ENCODE measurements at places on chromosomes 16 and 17. TPM values are rescaled to one million over a fixed set of nuclear protein-coding genes. Genes with fewer than 3 reads are reported as not detected.
A peak's percentile ranks its signal among the peaks of the same experiment; 100 is the strongest.

Gene CPNE7
- 0.88 TPM for total RNA-seq

- peaks cover 10% of the 10 kb centered on the region for H3K36me3 ChIP-seq
- H3K27me3 ChIP-seq: no peaks in the 10 kb centered on the region
- H3K27ac ChIP-seq: no peak overlapping the region
Measured at GRCh38 chr16:89123831-89124100, 30.1 kb downstream of the ACSF3 start.

- peak; percentile 90 for DNase-seq
- H3K4me1 ChIP-seq: peaks cover 9% of the 10 kb centered on the region
- H3K36me3 ChIP-seq: peaks cover 5% of the 10 kb centered on the region
- no peak overlapping the region for H3K27ac ChIP-seq
Measured at GRCh38 chr17:48841395-48841831, 10.6 kb downstream of the CALCOCO2 start.

DNA sequence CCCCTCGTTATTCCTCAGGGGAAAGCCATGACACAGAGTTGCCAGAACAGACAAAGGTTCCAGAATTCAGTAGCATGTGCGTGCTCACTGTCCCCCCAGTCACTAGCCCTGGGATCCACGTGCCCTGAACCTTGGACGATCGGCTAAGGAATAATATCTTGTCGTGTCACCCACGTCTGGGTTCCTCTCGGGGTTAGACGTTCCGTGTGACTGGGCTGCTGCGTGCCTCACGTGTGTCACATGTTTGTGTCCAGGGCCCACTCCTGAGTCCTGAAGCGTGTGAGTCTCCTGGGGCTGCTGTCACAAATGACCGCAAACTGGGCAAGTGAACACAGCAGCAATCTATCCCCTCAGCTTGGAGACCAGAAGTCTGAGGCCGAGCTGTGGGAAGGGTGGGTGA lies 12.4 kb upstream of the ZNF469 start:
- no peak overlapping the region for H3K27ac ChIP-seq
- no peaks in the 10 kb centered on the region for H3K27me3 ChIP-seq
- H3K36me3 ChIP-seq: no peaks in the 10 kb centered on the region
- no peak for DNase-seq

Gene SLC5A11
- total RNA-seq: not detected

Gene CKLF
- total RNA-seq: 23.4 TPM

DNA sequence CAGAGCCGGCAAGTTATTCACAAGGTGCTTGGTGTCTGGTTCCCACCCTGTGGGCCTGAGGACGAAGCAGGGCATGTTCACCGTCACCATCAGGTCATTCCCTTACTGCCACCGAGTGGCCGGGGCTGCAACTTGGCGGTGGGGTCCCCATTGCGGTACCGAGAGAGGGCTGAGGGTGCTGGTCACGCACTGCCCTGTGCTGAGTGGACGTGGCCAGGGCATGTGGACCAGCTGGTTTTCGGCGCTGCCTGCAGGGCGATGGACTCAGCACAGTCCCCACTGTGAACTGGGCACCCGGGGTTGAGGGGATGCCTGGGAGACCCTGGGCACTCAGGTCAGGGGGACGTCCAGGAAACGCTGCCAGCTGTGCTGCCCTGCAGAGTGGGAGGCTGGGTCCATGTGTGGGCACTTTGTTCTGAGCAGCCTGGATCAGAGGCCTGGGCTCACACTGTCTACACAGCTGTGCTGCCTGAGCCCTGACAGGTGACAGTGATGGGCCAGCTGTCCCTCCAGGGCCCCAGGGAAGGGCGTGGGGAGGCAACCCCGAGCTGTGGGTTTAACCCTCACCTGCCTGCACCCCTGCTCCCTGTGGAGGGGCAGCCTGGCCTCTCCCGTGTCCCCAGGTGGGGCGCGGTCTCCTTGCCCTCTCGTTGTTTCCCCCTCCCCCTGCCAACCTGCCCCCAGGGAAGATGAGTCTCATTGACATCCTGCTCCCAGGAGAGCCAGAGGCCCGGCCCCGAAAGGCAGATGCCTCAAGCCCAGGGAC lies 39.3 kb upstream of the GNG13 start:
- H3K27ac ChIP-seq: no peak overlapping the region
- H3K36me3 ChIP-seq: no peaks in the 10 kb centered on the region
- H3K4me1 ChIP-seq: no peaks in the 10 kb centered on the region

- no peak overlapping the region for H3K4me3 ChIP-seq
- H3K27me3 ChIP-seq: no peaks in the 10 kb centered on the region
- no peaks in the 10 kb centered on the region for H3K4me1 ChIP-seq
- no peaks in the 10 kb centered on the region for H3K36me3 ChIP-seq
Measured at GRCh38 chr17:79002796-79003593, 6.6 kb downstream of the CANT1 start.

DNA sequence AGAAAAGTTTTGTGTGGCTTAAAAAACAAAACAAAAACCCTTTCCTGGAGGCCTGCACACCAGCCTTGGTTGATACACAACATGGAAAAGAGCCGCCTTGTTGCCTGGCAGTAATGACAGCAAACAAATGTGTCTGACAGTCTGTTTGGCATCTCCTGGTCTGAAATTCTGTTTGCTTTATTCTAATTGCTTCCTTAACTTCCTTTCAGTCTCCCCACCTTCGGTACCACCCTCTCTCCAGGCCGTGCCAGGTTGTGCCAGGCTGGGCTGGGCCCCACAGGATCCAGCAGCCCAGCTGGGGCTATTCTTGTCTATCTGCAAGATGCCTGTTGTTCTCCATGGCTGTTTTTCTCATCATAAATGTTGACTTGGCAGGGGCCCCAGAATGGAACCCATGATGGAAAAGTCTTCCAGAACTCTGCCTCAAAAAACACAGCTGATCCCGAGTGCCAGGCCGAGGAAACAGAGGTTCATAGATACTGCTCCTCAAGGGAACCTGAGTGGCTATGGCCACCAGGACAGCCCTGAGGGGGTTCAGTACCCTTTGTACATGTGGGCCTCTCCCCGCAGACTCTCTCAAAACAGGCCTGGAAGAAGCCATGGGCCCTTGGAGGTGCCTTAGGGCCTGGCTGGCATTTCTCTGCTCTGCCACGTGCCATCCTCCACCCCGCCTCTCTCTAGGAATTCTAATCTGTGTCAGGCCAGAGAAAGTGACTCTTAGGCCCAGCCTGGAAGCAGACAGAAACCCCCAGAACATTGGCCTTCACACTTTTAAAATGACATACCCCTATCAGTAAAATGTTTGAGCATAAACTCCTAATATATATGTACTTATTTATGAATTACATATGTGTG lies 50.5 kb downstream of the YPEL2 start:
- no peaks in the 10 kb centered on the region for H3K27me3 ChIP-seq
- H3K4me3 ChIP-seq: no peak overlapping the region
- DNase-seq: no peak
- H3K4me1 ChIP-seq: peaks cover 27% of the 10 kb centered on the region

- DNase-seq: peak; percentile 66
- H3K27ac ChIP-seq: peak overlapping the region; percentile 82
- no peak overlapping the region for H3K4me3 ChIP-seq
Measured at GRCh38 chr17:47280072-47280811, 26.6 kb downstream of the ITGB3 start.

DNA sequence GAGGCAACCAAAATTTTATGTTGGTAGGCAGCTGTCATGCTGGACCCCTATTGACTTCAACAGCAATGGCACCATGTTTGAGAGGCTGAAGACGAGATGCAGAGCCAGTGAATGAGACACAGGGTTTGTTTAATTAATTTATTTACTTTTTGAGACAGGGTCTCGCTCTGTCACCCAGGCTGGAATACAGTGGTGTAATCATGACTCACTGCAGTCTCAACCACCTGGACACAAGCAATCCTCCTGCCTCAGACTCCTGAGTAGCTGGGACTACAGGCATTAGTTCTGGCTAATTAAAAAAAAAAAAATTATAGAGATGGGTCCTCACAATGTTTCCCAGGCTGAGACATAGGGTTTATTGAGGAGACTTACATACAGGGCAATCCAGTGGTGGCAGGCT lies 36.2 kb upstream of the PPM1D start:
- H3K4me3 ChIP-seq: no peak overlapping the region
- H3K36me3 ChIP-seq: no peaks in the 10 kb centered on the region
- H3K4me1 ChIP-seq: no peaks in the 10 kb centered on the region
- H3K27ac ChIP-seq: no peak overlapping the region

DNA sequence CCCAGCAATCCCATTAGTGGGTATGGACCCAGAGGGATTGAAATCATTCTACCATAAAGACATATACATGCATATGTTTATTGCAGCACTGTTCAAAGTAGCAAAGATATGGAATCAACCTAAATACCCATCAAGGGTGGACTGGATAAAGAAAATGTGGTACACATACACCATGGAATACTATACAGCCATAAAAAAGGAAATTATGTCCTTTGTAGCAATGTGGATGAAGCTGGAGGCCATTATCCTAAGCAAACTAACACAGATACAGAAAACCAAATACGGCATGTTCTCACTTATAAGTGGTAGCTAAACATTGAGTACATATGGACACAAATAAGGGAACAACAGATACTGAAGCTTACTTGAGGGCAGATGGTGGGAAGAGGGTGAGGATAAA lies 2.4 kb downstream of the KRTAP2-3 start:
- no peaks in the 10 kb centered on the region for H3K4me1 ChIP-seq
- H3K27me3 ChIP-seq: no peaks in the 10 kb centered on the region
- DNase-seq: no peak
- H3K36me3 ChIP-seq: no peaks in the 10 kb centered on the region
- H3K27ac ChIP-seq: no peak overlapping the region

GRCh38 chr16:67845291-67846062 lies 1.3 kb upstream of the NUTF2 start:
- H3K36me3 ChIP-seq: no peaks in the 10 kb centered on the region
- H3K27me3 ChIP-seq: no peaks in the 10 kb centered on the region
- H3K4me1 ChIP-seq: peaks cover 33% of the 10 kb centered on the region
- H3K27ac ChIP-seq: peak overlapping the region; percentile 96
- peak overlapping the region; percentile 72 for H3K4me3 ChIP-seq

Gene KRT36
- not detected for total RNA-seq

- no peak for DNase-seq
- no peaks in the 10 kb centered on the region for H3K36me3 ChIP-seq
- H3K27ac ChIP-seq: no peak overlapping the region
- no peak overlapping the region for H3K4me3 ChIP-seq
- H3K27me3 ChIP-seq: no peaks in the 10 kb centered on the region
Measured at GRCh38 chr16:7268182-7268581, 64.5 kb upstream of the RBFOX1 start.

Gene MYLK3
- total RNA-seq: 203 TPM

GRCh38 chr17:79427621-79428539 lies 183.0 kb downstream of the RBFOX3 start:
- DNase-seq: no peak
- H3K27me3 ChIP-seq: no peaks in the 10 kb centered on the region
- H3K4me3 ChIP-seq: no peak overlapping the region
- H3K36me3 ChIP-seq: no peaks in the 10 kb centered on the region
- H3K4me1 ChIP-seq: no peaks in the 10 kb centered on the region
- no peak overlapping the region for H3K27ac ChIP-seq

DNA sequence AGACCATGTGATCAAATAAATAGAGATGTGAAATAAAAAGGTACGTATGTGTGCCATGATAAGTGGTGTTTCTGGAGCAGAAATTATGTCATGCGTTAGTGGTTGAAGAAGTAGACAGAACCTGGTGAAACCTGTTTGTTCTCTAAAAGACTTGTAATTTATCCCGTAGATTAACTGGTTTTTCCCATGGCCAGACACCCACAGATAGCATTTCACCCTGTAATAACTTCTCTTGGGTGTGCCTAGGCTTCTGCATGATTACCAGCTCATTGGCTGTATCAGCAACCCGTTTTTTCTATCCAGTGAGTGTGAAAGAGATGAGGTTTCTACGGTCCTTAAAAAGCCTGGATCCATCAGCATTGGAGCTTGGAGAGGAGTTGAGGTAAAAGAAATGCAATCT lies 471.3 kb downstream of the NPIPA7 start:
- H3K36me3 ChIP-seq: no peaks in the 10 kb centered on the region
- no peak overlapping the region for H3K27ac ChIP-seq
- no peak overlapping the region for H3K4me3 ChIP-seq

- no peak overlapping the region for H3K27ac ChIP-seq
- DNase-seq: no peak
- no peaks in the 10 kb centered on the region for H3K4me1 ChIP-seq
- peaks cover 24% of the 10 kb centered on the region for H3K36me3 ChIP-seq
Measured at GRCh38 chr17:4208238-4208637, 55.5 kb downstream of the ANKFY1 start.

Gene MYH2
- 0.11 TPM for total RNA-seq

Gene SOCS7
- total RNA-seq: 12.5 TPM

DNA sequence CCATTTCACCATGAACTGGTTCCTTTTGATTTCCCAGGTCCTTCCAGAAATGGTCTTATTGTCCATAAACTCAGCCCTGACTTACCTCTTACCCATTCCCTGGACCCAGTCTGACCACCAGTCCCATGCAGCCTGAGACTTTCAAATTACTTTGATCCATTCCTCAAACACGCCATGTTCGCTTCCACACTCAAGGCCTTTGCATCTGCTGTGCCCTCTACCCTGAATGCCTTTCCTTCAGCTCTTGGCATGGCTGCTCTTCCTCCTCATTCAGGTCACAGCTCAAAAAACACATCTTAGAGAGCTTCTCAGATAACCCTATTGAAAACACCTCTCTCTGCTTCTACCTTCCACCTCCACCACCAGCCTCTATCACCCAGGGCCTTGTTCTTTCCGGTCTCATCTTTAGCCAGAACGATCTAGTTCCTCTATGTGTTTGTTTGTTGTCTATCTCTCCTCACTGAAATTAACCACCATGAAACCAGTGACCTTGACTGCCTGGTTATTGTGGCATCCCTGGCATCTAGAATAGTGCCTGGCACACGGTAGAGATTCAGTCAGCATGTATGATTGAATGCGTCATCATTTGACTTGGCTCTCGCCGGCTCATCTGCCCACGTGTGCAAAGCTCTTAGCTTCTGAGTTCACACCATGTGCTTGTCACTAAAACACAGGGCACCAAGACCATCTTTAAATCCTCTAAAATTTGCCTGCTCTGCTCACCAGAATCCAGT lies 12.8 kb downstream of the CRYM start:
- H3K4me1 ChIP-seq: no peaks in the 10 kb centered on the region
- H3K36me3 ChIP-seq: no peaks in the 10 kb centered on the region
- no peak overlapping the region for H3K27ac ChIP-seq
- no peak overlapping the region for H3K4me3 ChIP-seq

DNA sequence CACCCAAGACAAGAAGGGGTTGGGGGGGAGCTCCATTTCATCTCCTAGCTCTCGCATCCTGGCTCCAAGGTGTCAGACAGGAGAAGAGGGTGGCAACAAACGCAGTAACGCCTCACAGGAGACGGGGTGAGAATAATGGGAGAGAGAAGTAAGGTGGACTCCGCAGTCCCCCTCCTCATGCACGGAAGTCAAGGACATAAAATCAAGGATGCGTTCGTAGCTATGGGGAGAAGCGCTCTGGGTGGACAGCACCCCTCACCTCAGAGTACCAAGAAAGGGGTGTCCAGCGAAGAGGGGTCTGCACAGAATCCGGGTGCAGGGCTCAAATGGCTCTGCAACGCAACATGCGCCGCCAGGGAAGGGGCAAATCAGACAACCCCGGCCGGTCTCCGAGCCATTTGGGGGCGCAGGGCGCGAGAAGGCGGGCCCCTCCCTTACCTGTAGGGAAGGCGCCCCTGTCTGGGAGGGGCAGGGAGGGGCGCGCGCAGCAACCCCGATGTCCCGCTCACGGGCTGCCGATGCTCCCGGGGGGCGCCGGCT lies 555 bp downstream of the HDAC5 start:
- no peaks in the 10 kb centered on the region for H3K36me3 ChIP-seq
- DNase-seq: no peak
- peak overlapping the region; percentile 69 for H3K27ac ChIP-seq
- no peaks in the 10 kb centered on the region for H3K27me3 ChIP-seq
- peaks cover 27% of the 10 kb centered on the region for H3K4me1 ChIP-seq

Measured in cardiac muscle cell (in vitro differentiated cells and primary cell).